ENCODE measurements at places on chromosomes 4 and X.

DNA sequence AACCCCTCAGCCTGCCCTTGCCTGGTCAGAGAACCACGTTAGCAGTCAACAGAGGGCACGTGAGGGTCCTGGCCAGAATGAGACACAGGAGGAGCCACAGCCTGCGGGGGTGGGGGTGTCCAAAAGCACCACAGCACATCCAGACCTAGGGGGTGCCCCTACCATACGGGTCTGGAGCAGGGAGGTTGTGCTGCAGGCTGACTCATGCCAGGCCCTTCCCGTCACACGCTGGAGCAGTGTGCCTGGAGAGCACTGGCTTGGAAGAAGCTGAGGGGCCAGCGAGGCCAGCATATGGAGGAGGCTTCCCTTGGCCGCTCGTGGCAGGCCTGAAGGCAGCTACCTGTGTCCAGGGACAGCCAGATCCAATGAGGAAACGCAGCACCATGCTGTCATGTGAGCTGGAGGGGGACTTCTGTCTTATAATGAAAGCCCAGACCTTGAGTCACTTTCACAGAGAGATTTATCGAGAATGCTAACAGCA is 1.5 kb upstream of the IRAK1 start:
- no peak for DNase-seq

- DNase-seq: no peak
These were observed 129.4 kb downstream of the GRIA3 start for GRCh38 chrX:123313486-123313885.

GRCh38 chr4:84632092-84632491 is 49.2 kb downstream of the CDS1 start:
- DNase-seq: no peak

DNA sequence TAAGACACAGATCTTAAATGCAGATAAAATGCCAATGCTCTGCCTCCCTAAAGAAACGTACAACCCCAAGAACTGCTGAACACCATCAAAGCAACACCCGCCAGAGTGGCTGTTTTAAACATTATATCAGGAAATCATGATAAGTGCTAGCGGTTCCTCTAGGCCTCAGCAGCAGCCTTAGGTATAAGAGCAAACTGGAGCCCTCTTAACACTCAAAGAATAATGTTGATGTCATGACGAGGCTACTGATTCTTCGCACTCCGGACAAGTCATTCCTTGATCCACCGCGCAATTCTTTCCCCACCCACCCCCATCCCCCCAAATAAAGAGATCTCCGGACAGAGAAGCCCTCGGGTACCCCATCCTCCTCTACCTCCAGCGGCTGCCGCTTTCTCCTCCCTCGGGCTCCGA is 507 bp downstream of the LIN54 start:
- peak; percentile 22 for DNase-seq

- peak; percentile 28 for DNase-seq
These were observed at the start of gene EREG for GRCh38 chr4:74364652-74365491. EREG (plus strand) TSS chr4:74365145; CDS start chr4:74365309, 164 bp downstream.

DNA sequence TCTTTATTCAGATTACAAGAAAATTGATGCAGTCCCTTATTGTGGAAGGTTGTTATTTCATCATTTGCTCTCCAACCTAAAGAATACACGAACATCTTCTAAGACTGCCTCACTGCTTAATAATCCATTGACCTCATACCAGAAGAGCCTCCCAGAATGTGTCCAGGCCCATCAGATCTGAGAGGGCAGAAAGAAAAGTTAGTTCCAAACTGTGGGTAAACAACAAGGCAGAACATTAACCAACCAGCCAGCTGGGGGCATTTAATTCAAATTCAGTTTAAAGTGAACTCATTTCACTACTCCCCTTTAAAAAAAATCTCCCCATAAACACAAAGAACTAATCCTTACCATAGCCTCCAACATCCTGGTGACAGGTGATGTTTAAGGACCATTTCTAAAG is 13.8 kb downstream of the GPC4 start:
- DNase-seq: no peak

DNA sequence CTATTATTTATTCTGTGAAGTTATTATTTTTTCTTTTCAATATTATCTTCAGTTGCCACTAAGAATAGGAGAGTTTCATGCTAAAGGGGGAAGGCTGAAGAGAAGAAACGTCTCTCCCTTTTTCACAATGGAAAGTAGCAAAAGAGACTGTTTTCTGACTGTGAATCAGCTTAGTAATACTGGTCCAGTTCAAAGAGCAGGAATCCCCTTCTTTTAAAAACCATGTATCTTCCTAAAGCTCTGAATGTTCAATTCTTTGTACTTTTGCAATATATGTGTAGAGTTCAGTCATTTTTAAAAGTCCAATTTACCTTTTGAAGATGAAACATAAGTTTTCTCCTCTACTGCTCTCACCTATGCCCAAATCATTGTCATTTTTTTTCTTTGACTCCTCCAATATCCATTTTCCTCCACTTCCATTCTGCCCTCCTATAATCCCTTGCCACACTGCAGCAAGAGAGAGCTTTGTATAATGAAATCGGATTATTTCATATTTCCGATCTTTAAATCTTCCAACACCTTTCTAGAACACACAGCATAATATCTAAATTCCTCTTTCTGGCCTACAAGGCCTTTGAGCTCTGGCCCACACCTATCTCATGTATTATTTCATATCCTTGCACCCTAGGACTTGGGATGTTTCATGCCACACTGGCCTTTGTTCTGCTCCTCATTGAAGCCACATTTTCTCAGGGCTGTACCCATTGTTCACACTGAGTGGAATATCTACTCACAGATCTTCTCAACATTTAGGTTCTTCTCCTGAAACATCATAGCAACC is 195.3 kb downstream of the CAMK2D start:
- no peak for DNase-seq

DNA sequence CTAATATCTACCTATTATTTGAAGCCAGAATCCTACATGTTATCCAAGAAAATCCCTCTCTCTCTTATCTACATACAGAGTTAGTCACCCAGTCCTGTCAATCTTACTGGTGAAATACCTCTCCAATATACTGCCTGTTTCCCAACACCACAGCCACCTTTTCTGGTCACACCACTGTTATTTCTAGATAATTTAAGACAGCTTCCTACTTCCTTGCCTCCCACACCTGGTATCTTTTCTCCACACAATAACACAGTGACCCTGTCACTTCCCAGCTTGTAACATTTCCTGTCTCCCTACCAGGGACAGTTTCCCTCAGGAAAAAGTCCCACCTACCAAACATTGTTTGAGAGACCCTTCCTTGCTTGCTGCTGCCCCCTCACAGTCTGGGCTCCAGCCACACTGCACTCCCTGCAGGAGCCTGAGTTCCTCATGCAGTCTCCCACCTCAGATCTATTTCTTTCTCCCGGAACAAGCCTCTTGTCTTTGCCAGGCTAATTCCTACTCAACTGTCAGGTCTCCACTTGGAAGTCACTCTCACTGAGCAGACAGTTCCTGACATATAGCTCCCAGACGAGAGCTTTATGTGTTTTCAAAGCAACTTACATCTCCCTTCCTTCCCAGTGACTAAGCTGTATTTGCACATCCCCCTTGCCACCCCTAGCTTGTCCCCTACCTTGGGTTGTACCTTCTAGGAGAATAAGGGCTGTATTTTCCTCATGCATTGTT is 73.6 kb upstream of the QRFPR start:
- DNase-seq: no peak

DNA sequence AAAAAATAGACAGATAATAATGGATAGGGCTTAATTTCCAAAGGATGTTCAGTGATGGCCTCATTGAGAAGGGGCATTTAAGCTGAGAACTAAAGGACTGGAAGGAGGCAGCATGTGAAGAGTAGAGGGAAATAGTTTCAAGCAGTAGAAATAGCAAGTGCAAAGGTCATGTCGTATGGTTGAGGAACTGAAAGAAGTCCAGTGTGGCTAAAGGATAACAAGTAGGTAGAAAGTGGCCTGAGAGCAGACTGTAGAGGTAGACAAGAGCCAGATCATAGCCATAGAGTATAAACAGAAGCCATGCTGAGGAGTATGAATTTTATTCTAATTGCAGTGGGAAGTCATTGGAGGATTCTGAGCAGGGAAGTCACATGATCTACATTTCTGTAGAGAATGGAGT is 72.3 kb downstream of the GRIA3 start:
- DNase-seq: no peak

DNA sequence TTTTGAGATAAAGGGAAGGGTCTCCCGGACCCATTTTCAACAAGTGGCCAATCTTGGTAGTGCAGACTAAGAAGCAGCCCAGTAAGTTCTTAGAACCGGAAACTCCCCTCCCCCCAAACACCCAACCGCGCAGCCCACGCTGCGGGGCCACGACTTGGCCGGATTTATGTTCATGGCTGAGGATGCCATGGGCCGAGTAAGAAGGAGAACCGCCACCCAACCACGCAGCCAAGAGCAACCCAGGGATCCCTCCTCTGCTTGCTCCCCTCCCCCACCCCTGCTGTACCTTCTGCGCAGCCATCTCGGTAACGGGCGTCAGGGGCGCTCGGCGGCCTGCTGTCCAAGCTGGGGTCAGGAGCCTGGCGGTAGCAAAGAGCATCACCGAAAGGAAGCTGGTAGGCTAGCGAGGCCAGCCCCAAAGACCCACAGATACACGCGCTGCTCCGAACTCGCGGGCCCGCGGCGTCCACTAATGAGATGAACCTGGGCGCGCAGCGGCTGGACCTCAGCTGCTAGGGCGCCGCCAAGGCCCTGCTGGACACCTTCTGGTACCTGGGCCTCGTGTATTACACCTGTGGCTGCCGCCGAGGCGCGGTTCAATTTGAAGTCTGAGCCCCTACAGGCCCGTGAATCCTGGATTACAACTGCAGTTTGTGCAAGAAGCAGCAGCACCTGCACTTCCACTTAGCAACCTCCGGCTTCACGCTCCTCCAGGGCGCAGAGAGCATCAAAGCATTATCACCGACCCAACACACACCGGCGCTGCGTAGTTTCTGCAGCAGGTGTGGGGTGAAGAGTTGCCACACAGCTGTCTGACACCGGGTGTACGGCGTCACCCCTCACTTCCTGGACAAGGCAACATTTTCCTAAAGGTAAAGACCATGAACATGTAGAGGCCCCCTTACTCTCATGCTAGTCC is 63.4 kb downstream of the NUDT10 start:
- peak; percentile 68 for DNase-seq

GRCh38 chr4:76326515-76326914 is 20.0 kb downstream of the STBD1 start:
- no peak for DNase-seq

DNA sequence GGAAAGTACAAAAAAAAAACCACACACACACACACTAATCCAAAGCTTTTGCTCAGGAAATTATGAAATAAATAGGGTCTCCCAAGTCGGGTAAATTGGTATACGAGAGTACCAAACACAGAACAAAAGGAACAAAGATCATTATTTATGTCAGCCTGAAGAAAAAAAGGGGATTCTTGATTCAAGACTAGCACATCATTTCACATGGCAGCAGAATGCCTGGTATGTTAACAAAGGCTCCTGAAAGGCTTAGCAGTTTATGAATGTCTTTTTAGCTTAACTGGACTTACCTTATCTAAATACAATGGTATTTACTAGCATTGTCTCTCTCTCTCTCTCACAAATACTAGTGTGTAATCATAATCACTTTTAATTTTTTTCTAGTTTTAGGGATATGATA is 11.3 kb downstream of the RAP2C start:
- DNase-seq: no peak

GRCh38 chrX:150848914-150849365 is 49.5 kb downstream of the CD99L2 start:
- no peak for DNase-seq

GRCh38 chr4:101910786-101911373 is 120.3 kb downstream of the BANK1 start:
- DNase-seq: no peak

GRCh38 chrX:64975491-64975890 is 759 bp downstream of the ZC4H2 start:
- peak; percentile 28 for DNase-seq

- DNase-seq: no peak
These were observed 216.5 kb upstream of the DKK2 start for GRCh38 chr4:107252571-107252970.

GRCh38 chrX:115579786-115580294 is 18.9 kb downstream of the PLS3 start:
- no peak for DNase-seq

- no peak for DNase-seq
These were observed 2012.4 kb upstream of the IGFBP7 start for GRCh38 chr4:59122626-59123025.

DNA sequence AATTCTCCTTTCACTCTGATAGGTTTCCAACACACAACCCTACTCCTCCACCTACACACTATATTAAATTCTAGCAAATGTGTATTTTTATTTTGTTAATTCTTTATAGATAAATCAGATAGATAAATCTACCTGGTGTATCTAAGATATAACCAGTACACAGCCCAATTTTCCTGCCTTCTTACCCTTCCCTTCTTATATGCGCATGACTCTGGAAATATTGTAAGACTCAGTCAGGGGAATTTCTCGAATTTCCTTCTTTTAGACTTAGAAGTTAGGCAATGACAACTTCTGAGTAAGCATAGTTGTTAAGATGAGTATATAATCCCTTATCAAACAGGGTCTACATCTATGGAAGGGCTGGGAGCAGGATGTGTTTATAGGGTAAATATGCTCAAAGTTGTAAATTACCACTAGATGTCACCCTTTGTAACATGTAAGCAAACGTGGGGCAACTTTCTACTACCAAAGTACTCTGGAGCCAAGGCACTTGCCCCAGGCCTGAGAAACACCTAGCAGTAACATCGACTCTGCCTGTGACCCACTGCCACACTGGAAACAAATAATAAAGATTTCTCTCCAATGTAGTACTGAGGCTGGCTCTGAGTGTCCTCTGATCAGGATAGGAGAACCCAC is 444.7 kb downstream of the IQCM start:
- no peak for DNase-seq

- no peak for DNase-seq
These were observed 579.0 kb upstream of the MAGEB2 start for GRCh38 chrX:29636331-29636730.

GRCh38 chr4:99117876-99118693 is 26.0 kb downstream of the ADH4 start:
- no peak for DNase-seq

GRCh38 chrX:124925681-124926080 is 394.0 kb upstream of the TEX13C start:
- no peak for DNase-seq

GRCh38 chr4:185998791-185999190 is 70.2 kb upstream of the TLR3 start:
- no peak for DNase-seq

GRCh38 chr4:53890461-53890860 is 173.9 kb downstream of the CHIC2 start:
- DNase-seq: no peak

All from CD4-positive, alpha-beta T cell treated with Interleukin-6 for 4 hours (primary cell).